ENCODE measurements at places on chromosomes 16 and 17.

DNA sequence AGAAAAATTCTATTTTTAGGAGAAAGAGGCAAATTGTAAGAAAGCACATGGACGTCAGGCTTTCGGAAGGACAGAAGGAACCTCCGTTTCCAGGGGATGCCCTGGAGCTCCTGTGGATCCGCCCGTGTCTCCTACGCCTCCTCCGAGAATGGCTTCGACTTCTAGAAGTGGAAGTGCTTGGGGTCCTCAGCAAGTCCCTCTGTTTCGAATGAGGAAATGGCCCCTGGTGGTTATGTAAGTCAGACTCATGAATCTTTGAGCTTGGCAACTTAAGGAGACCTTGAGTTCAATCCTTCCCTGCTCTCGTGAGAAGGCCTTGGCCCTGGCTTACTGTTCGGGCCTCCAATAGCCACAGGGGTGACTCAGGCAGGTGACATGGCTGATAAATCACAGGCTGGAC, 38.9 kb downstream of the COX4I1 start:
- no peak for DNase-seq

- DNase-seq: no peak
Measured at GRCh38 chr16:15665107-15665506, 15.1 kb downstream of the NDE1 start.

- DNase-seq: no peak
Measured at GRCh38 chr17:51913491-51914205, 244.9 kb downstream of the CA10 start.

DNA sequence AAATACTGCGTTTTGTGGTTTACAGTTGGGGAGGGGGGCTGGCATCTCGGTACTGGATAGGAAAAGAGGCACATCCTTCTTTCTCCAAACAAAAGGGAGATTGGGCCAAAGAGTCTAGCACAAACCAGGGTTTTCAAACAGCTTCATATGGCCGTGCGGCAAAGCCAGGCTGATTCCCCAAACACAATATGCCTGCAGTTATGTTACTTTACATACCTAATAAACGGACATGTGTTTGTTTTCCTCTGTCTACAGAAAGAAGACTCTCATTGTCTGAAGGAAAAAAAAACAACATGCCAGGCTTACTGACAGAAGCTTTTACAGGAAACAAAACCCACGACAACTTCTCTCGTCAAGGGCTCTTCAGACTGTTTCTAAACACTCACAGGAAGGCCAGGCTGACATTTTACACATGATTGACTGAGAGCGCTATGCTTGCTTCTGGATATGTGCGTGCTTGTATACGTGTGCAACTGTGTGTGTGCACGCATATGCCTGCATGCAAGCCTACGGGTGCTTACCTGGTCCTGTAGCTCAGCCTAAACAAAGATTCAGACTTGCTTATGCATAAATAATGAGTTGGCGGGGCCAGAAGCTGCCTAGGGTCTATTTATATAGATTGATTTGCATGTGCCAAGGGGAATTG, 461.0 kb upstream of the C16orf82 start:
- no peak for DNase-seq

DNA sequence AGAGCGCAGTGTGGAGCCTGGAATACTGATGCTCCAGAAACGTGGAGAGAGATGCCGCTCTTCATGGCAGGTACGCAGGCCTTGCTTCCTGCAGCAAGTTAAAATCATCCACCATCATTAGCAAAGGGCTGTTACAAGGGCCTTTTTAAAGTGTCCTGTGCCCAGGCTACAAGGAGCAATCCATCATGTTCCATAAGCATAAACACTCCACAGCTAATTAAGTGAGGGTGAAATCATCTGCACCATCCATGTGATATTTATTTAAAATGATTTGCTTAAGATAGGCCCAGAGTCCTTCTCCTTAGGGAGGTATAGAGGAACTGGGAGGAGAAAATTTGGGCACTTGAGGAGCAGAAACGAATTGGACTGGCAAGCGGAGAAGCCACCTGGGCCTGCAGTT, 372.1 kb downstream of the XYLT1 start:
- DNase-seq: no peak

- no peak for DNase-seq
Measured at GRCh38 chr16:14502932-14503741, 126.9 kb downstream of the PARN start.

- DNase-seq: no peak
Measured at GRCh38 chr17:57441270-57441600, 184.9 kb downstream of the MSI2 start.

- DNase-seq: peak; percentile 97
Measured at GRCh38 chr17:1648963-1649843, 463 bp downstream of the RILP start.

- DNase-seq: no peak
Measured at GRCh38 chr17:42525221-42525620, 10.8 kb upstream of the NAGLU start.

- DNase-seq: peak; percentile 13
Measured at GRCh38 chr17:81564778-81565177, 12.6 kb upstream of the FAAP100 start.

- DNase-seq: no peak
Measured at GRCh38 chr17:50544516-50544915, 2.5 kb upstream of the SPATA20 start.

DNA sequence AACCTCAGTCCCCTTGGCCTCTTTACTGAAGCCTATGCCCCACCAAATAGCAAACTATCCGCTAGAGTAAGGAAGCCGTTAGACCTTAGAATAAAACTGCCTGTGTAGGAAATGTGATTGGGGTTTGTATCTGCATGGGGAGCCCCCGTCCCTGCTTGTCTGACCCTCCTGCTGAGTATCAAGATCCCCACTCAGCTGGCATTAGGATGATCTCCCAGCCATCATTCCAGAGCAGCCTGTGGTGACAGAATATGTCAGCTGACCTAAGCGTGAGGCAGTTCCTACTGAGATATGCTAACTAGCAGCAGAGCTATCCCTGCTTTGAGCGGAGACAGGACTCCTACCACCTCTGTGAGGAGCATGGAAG, 645 bp upstream of the GFOD2 start:
- DNase-seq: peak; percentile 49

GRCh38 chr16:86504315-86505184, 5.8 kb upstream of the FOXF1 start:
- no peak for DNase-seq

DNA sequence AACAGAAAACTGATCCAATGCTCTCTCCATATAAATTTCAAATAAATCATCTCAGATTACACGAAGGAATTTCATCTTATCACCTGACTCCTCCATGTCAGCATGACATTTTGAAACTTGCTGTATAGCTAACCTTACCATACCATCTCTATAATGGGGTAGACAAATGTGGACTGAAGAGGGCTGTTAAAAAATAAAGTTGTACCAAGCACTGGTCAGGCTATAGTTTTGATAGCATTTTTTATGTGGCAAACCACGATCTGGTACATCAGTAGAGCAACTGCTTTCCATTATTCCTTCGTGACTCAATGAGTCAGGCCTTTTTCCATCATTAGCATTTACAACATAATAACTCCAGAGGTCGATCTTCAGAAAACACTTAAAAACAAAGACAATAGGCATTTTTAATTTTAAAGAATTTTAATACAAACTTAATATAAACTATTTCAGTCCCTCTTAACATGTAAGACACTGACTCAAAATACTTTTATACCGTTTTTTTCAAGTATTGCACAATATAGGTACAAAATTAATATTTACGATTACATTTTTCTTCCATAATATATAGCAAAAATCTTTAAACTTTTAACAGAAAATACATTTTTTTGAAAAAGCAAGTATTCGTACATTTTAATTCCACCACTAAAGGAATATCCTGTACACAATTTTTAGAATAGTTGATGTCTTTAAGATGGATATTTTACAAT, 4.2 kb downstream of the TOB1 start:
- DNase-seq: no peak

DNA sequence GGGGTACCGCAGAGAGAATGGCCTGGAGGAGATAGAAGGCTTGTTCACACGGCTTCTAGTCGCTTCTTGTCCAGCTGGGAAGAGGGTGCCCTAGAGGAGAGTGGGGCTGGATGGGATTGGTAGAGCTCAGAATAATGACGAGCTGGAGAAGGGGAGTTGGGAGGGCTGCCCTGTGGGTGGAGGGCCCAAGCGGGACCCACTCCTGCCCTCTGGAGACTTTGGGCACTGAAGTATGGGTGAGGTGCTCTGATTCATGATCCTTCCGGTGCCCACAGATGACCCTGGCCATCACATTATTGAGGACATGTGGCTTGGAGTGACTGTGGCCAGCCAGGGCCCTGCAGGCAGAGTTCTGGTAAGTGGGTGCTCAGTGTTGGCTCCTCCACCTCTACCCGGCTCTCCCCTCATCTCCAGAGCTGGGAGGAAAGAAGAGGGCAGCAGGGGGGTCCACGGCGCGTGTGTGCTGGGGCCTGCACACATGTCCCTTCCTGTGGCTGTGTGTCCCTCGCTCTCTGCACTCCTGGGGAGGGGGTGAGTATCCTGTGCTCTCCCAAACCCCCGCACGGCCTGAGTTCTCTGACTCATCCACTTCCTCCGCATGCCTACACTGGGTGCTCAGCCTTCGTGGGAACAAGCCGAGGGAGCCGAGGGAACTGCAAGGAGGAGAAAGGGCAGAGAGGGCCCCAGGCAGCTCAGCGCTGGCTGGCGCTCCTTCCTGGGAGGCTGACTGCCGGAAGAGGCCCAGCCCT, 8.5 kb downstream of the ITGA3 start:
- no peak for DNase-seq

DNA sequence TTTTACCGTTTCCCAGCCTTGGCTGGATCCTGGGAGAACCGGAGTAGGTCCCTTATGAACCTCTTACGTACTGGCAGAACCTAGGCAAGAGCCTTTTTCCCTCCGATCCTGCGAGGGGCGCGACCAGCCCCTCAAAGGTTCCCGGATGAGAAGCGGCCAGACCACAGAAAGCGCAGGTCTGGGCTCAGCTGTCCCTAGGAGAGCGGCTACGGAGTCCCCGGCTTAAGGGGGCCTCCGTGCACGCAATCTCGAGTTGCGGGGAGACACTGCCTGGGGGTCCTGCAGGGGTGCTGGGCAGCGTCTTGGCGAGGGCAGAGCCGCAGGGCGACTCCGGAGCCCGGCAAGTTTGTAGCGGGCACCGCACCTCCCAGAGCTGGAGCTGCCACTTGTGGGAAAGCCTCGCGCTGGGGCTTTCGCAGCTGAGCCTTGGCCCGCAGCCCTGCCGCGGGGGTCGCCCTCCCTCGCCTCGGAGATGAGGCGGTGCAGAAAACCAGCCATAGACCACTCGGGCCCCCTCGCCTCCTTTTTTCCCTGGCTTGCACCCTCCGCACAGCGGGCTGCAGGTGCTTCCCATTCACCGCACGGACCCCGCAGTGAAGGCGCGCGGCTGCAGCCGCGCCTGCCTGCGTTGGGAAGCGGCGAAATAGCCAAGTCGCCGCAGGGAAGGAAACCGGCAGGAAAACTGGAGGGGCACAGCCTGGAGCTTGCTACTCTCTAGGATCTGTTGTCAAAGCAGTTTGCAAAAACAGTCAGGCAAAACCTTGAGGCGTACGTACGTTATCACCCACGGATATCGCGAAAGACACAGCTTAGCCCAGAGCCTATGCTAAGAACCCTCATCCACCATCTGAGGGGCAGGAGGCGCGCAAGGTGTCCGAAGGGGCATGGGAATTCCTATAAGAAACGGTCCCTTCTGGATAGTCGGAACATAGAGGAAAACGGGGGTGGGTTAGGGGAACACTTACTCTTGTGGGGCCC, 834 bp downstream of the CDH8 start:
- DNase-seq: peak; percentile 80

- no peak for DNase-seq
Measured at GRCh38 chr16:83953796-83954576, 946 bp downstream of the OSGIN1 start.

GRCh38 chr16:11667221-11667823, 933 bp upstream of the SNN start:
- DNase-seq: no peak

DNA sequence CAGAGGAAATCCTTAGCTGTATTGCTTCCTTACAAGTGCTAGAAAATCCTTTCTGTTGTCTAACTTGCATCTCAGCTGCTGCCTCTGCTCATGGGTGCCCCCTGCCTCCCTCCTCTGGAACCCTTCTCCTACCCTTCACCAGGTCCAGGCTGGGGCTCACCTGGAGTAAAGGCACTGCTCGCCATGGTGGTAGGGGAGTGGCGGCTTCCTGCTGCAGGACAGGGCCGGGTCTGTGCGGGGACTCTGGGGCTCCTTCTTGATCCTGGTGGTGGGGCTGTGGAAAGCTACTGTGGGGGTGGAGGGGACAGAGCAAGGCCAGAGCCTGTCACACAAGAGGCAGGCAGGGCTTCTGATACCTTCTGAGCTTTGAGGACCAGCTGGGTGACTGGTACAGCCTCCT, 12.4 kb downstream of the ETV4 start:
- DNase-seq: no peak

DNA sequence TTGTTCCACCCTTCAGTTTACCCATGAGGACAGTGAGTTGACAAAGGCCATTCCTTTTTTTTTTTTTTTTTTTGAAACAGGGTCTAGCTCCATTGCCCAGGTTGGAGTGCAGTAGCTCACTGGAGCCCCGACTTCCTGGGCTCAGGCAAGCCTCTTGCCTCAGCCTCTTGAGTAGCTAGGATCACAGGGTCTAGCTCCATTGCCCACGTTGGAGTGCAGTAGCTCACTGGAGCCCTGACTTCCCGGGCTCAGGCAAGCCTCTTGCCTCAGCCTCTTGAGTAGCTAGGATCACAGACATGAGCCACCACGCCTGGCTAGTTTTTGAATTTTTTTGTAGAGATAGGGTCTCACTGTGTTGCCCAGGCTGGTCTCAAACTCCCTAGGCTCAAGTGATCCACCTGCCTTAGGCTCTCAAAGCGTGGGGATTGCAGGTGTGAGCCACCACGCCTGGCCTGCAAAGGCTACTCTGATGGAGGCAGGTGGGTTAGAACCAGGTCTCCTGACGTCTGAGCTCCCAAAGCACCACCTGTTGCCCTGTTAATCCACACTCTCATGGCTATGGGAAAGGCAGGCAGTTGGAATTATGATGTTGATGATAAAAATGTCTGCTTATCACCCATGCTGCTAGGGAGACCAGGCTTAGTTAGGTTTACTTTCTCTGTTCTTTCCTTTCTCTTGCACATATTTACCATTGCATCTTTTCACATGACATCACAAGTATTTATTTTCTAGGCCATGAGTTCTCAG, 65.2 kb downstream of the KSR1 start:
- DNase-seq: peak; percentile 7

- no peak for DNase-seq
Measured at GRCh38 chr17:53149316-53149715, 673.4 kb upstream of the KIF2B start.

GRCh38 chr16:11390573-11391495, 45.6 kb downstream of the RMI2 start:
- no peak for DNase-seq

DNA sequence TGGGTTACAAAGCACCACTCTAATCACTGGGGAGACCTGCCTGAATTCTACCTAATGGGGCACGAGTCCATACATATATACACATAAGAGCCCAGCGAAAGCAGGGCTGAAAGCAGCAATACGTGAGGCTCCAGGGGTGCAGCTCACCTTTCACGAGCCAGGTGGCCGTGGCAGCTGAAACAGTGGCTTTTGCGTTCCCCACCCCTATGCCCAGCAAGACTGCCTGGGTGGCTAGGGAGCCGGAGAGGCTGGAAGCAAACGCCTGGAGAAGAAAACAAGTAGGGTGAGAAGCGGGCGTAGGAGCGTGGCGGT, 618 bp downstream of the RUSF1 start:
- no peak for DNase-seq

GRCh38 chr17:64968652-64969501, 49.6 kb upstream of the LRRC37A3 start:
- no peak for DNase-seq
